ENCODE measurements at places on chromosomes 4 and X.
A peak's percentile ranks its signal among the peaks of the same experiment; 100 is the strongest.

DNA sequence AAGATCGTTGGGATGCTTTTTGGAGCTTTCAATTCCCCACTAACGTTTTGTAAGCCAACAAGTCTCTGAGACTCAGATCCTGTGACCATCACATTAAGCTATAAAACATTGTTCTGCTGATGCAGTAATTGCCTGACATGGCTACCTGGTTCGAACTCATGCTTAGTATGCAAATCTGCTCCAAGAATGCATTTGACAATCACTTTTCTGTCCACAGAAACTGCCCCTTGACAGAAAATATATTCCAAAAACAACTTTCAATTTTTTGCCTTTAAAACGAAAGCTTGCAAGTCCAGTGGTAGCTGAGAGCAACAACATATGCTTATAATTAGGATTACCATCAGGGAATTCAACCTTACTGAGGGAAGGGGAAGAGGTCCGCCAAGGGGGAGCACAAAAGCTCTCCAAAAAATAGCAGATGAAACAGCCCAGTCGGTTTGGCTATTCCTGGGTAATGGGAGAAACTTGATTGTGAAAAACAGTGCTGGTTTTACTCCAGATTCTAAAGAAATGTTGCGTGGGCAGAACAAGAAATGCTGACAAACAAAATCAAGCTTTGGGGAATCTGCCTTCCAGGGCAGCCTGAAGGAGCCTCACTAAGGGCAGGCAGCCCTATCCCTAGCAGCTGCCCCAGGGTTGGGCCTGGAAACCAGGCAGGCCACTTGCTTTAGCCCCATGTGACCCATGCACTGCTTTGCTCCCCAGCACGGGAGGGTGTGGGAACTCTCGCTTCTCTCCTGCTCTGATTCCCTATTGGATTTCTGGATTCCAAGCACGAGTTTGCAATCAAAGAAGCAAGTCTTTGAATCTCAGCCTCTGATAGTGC lies 160.7 kb upstream of the LDB2 start:
- no peak for ATAC-seq

DNA sequence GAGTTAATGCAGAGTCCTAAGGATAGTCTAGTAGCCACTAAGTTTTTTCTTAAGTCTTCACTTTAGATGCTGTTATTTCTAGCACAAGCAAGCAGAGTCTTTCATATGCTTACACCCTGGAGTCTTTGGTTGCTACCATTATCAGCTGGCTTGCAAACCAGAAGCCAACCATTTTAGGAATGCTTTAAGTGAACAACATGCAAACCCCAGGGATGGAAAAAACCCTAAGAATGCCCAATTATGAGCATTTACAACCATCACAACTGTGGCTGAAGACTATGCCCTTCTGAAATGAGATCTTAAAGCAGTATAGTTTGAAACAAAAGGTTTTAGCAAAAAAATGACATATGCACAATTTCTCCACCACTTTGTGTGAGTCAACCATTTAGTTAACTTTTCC lies 6.6 kb downstream of the MID1IP1 start:
- ATAC-seq: no peak

- ATAC-seq: no peak
These were observed 257.0 kb upstream of the LDB2 start for GRCh38 chr4:17155486-17155885.

DNA sequence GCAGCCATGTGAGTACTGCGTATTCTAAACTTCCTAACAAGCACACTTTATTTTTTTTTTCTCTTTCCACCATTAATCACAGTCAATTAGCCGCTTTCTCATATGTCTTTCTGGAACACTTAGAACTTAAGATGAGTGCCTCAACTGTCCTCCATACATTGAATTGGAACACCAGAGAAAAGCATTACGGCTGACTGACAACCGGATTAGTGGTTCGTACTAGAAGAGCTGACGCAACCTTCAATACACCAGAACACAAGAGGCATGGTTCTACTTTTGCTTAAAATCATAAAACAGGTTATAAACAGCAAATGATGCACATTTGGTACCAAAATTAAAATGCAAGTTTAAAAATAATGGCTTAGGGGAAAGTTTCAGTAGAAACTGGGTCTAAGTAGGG lies 3.3 kb downstream of the TMEM47 start:
- no peak for ATAC-seq

DNA sequence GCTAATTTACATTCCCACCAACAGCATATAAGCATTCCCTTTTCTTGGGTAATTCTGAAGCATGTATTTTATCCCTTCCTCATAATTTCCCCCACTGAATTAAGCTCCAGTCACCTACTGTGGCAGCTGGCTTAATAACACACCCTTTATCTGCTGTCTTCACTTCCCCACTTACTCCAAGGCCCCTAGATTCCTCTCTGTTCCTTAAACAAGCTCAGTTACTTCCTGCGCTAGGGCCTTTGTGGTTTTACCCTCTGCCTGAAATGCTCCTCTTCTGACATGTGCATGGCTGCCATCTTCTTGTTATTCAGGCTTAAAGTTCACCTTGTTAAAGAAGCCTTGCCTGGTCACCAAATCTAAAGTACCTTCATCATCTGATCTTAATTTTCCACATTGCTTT lies 47.2 kb upstream of the RPS6KA3 start:
- ATAC-seq: no peak

GRCh38 chr4:153976954-153977353 lies 188.1 kb upstream of the SFRP2 start:
- no peak for ATAC-seq

GRCh38 chr4:109238746-109239145 lies 63.7 kb downstream of the COL25A1 start:
- no peak for ATAC-seq

GRCh38 chr4:87559090-87559837 lies 30.1 kb upstream of the SPARCL1 start:
- ATAC-seq: no peak

DNA sequence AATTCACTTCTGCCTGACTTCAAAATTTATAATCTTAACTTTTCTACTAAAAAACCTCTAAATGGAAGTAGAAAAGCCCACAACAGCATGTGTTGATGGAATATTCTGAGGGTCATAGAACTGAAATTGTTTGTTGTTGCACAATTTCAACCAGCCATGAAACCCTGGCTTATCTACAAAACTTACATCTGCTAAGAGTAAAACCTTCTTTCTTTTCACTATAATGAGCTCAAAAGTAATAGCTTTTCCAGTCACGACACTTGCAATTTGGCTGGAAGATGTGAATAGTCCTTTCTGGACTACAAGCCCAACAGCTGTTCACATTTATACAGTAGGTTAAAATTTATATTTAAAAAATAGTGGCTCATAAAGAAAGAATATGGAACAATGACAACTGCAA lies 250.0 kb downstream of the GPAT3 start:
- ATAC-seq: no peak

- no peak for ATAC-seq
These were observed 110.7 kb downstream of the ARAP2 start for GRCh38 chr4:36133658-36134057.

DNA sequence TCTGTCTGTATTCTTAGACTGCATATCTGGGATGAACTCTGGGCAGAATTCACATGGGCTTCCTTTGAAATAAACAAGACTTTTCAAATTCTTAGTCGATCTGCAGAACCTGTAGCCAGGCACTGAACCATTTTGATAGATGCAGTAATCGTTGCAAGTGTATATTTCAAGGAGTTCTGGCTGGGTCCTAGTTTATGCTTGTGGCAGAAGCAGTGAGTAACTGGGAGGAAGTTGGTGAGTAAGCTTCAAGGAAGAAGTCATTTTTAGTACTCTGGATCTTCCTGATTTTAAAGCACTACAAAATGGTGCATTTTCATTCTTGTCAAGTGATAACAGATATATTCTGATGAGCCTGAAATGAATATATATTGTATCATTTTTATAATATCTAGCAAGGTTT lies 9.5 kb downstream of the HPRT1 start:
- ATAC-seq: no peak

GRCh38 chr4:53067125-53067802 lies 205.1 kb downstream of the RASL11B start:
- ATAC-seq: no peak

DNA sequence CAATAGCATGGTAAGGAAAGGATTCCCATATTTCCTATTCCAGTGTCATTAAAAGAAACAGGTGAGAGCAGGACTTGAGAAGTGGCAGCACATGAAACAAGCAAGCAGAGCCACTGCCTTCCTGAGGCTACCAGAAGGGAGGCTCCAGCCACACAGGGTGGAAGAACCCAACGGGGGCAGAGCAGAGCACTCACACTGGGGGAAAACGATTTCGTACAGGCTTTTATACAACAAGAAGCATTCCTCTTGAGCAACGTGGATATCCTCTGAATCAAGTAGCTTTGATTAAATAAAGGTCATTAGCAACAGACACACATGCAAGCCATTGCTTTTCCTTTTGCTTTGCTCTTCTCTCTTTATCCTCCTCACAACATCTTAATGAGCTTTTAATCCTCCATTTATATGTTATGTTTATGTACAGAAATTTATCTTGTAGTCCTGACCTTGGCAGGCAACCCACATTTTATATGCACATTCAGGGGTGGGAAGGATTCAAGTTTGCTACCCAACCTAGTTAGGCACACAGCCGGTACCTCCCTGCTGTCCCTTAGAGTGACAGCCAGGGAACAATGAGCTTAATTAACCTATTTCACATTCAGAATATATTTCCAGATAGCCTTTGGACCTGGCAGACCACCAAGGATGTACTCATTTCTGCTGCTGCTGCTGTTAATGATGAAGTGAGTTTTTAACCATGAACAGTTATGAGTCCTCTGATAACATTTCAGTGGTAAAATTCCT lies 202.1 kb downstream of the ARHGAP24 start:
- ATAC-seq: peak; percentile 84

DNA sequence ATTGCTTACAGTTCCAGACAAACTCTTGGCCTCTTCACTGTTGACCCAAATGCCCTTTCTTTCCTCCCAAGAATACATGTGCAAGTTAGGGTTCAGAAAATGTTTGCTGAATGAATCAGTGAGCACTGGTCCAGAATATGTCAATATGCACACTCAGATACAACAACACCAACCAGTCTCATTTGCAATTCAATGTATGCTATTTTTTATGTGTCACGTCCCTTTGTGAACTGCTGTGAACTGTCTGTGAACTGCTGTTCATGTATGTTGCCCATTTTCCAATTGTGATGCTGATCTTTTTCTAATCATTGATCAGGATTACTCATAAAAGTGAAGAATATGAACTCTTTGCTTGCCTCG lies 17.8 kb downstream of the GAB3 start:
- ATAC-seq: peak; percentile 85

GRCh38 chr4:37631551-37631950 lies 54.6 kb downstream of the RELL1 start:
- ATAC-seq: no peak

DNA sequence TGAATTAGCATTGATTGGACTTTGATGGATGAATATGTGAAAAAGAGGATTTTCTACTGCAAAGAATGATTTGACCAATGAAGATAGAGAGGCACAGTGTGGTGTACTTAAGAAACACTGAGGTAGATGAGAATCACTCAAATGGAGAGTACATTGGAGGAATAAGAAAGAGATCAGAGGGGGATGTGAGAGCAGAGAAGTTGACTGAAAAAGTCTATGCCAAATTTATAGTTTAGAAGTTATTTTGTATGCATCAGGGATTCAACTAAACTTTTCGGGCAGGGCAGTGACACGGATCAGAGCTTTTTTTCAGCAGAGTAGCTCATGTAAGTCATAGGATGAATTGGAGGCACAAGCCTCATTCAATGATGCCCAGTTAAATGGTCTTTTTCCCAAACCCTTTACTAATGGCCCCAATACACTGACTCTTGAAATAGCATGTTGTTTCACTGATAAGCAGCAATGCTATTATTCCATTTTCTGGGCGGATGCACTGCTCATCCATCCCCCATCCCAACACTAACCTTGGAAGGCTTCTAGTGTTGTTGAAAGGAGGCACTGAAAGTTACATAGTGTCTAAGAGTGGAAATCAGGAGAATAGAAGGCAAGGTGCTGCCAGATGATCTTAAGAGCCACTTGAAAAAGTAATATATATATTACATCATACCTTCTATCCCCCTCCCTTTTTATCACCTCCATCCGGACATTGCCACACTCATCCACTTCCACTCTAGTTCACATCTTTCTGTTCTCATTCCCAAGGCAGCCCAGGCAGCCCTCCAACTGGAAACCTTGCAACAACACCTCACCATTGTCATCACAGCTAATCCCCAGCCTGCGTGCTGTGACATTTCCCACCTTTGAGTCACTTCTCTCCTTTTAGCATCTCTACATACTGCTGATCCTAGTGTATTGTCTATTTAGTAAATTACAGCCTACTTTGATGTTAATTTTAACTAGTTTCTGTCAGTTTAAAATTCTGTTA lies 46.1 kb downstream of the ARHGAP24 start:
- no peak for ATAC-seq

- ATAC-seq: no peak
These were observed 2.9 kb upstream of the SH3BP2 start for GRCh38 chr4:2789793-2790582.

GRCh38 chrX:4570151-4570550 lies 856.7 kb upstream of the PRKX start:
- ATAC-seq: peak; percentile 80

- no peak for ATAC-seq
These were observed 8.5 kb upstream of the ARHGEF38 start for GRCh38 chr4:105543881-105544280.

- ATAC-seq: no peak
These were observed 57.2 kb downstream of the TRAPPC11 start for GRCh38 chr4:183716302-183716701.
